ENCODE measurements at places on chromosomes 2 and 18.

DNA sequence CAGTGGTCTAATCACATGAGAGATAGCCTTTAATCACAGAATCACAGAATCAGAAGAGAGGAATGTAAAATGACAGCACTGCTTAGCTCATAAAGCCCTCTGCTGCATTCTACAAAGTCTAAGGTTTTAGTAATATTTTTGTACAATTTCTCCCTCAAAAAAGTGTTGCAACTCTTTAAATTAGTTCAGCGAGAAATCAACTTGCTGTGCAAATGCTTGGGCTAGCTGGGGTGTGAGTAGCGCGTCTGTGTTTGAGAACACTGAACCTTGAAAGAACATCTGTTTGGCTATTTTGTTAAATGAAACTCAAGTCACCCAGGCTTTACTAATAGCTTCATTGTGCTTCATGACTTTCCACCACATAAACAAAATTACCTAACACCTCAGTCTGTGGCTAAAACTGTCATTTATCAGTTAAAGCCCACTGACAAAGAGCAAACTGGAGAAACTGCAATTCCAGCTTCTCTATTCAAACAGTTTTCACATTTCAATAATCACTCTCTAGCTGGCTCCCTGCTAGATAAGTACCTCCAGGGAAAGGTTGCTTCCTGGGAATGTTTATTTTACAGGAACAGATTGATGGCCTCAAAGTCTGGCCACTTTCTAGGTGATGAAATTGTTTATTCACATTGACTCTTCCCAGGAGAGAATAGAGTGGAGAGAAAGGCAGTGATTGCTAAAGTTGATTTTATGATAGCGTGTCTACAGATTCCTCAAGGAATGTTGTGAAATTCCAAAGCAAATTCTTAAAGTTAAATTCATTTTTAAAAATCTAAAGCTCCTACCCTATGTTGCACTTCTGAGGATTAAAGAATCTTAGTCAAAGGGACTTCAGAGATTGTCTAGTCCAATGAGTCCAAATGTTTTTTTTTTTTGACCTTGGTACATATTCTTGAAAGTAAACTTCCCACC is 36.0 kb upstream of the STAT1 start:
- no peak for DNase-seq

- peak; percentile 43 for DNase-seq
Observed at GRCh38 chr18:24075767-24076597, 61.4 kb downstream of the TTC39C start.

- DNase-seq, result no peak
Observed at GRCh38 chr2:240635998-240636547, 10.8 kb downstream of the GPR35 start.

- DNase-seq, result no peak
Observed at GRCh38 chr18:33495278-33495677, 54.8 kb upstream of the CCDC178 start.

DNA sequence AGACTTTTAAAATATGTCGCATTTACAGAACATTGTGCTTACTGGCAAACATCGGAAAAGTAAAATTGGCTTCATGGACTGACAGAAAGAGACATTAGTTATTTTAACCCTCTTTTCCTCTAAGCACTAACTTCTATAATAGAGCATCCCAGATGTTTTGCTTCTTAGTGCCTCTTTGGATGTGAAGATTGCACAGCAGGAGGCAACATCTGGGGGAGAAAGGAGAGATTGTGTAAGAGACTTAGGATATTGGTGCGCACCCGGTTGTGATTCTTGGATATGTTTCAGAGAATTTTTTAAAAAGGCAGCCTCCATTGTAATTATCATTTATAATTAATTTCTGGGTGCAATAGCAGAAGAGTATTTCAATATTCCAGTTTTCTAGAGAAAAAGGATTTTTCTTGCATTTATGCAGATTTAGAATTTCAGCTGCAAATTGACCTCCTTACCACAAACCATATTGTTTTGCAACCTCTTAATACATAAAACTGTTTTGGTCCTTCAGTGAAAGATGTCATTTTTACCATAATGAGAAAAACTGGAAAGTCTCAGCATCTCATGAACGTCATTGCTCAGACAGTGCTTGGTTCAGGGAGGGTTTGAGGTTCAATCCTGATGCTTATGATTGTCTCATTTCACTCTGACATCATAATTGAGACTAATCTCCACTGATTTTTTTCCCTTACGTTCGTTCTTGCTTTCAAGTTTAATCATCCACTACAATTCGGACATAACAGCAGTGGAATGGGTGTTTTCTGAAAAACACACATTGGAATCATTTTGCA is 404.3 kb downstream of the ZNF521 start:
- DNase-seq, result no peak

DNA sequence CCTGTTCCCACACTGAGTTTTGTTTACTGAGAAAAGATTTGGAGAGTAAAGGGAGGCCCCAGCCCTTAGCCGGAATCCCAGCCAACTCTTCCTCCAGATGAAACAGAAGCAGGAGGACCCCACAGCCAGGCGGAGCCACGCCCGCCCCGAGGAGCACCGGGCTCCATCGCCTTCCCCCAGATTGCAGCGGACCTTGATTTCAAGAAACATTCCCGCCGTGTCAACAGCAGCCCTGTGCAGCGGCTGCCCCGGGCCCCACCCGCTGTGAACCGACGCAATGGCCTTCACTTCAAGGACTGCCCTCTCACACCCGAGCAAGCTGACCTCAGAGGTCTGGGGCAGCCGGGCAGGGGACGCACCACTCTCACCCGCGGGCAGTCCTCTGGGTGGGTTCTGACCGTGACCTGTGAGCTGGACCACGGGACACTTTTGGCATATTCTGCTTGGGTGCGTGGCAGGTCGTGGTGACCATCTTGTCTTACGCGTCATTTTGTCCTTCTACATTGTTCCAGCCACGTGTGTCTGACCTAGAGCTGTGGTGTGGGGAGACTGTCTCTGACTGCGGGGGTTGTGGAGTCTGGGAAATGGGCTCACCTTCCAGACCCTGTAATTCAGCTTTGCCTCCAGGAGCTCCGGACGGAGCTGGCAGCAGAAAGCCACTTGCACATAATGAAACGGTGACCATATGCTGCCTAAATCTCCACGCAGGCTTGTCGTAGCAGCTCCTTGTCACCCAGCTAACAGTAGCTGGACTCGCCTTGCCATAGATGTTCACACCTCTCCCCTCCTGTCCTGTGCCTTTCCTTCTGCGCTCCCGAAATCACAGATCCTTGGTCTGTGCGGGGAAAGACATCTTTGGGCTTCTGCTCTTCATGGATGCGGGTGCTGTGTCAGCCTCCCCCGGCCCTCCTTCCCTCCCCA is 32.0 kb upstream of the INHBB start:
- DNase-seq, result no peak

GRCh38 chr2:240051697-240052096 is 1.6 kb downstream of the OR6B3 start:
- DNase-seq, result no peak

- no peak for DNase-seq
Observed at GRCh38 chr2:23375448-23375847, 9.5 kb upstream of the KLHL29 start.

- no peak for DNase-seq
Observed at GRCh38 chr2:82781176-82781915, 1677.7 kb downstream of the SUCLG1 start.

- DNase-seq, result no peak
Observed at GRCh38 chr18:67581178-67581577, 64.7 kb upstream of the DSEL start.

DNA sequence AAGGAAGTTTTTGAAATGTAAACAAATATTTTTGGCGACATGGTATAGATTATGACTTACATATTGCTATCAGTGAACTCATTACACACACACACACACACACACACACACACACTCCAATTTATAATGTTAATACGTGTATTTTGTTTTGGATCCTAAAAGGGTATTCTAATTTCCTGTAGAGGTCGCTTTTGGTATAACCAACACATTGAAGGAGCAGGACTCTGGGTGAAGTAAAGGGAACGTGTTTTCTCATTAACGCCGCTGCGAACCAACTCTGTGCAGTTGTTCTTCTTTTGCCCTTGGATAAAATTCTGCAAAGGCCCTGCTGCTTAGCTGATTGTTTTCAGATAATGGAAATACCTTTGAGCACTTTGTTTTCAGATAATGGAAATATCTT is 190.4 kb downstream of the PMAIP1 start:
- DNase-seq, result no peak

GRCh38 chr2:30862054-30862651 is 54.9 kb upstream of the CAPN13 start:
- DNase-seq, result peak; percentile 3

- no peak for DNase-seq
Observed at GRCh38 chr2:175187378-175187777, 5.9 kb upstream of the ATP5MC3 start.

DNA sequence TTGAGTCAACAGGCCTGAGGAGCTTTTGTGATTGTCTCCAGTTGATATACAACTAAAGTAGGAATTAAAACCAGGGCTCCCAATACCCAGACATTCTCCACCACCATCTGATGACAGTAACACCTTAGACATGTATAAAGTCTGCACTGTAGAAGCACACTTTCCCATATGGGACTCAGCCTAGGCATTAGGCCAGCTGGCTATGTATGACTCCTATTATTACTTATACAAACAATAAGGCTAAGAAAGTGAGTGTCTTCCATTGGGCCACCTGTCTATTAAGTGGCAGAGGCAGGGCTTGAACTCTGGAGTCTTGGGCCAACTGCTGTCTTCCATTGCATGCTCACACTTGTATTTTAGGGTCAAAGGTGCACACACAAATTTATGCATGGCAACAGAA is 32.1 kb upstream of the COLEC12 start:
- DNase-seq, result no peak

GRCh38 chr2:190410166-190410565 is 2.0 kb downstream of the MFSD6 start:
- no peak for DNase-seq

DNA sequence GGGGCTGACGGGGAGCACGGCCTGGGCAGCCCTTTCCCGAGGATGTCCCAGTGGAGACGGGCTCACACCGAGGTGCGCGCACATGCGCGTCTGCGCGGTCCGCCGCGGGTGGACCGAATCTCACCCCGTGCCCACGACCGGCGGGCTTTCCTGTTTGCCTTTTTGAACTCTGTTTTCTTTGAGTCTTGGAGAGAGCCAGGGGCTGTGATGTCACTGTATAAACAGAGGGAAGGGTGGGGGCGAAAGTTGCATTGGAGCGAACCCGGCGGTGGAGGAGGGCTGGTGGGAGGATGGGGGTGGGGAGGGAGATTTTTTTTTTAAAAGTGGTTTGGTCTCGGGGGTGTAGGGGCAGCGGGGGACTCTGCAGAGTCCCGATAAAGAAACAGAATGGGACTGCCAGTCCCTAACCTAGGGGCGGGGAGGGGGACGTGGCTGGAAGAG is 141.2 kb upstream of the CTAGE1 start:
- DNase-seq, result no peak

DNA sequence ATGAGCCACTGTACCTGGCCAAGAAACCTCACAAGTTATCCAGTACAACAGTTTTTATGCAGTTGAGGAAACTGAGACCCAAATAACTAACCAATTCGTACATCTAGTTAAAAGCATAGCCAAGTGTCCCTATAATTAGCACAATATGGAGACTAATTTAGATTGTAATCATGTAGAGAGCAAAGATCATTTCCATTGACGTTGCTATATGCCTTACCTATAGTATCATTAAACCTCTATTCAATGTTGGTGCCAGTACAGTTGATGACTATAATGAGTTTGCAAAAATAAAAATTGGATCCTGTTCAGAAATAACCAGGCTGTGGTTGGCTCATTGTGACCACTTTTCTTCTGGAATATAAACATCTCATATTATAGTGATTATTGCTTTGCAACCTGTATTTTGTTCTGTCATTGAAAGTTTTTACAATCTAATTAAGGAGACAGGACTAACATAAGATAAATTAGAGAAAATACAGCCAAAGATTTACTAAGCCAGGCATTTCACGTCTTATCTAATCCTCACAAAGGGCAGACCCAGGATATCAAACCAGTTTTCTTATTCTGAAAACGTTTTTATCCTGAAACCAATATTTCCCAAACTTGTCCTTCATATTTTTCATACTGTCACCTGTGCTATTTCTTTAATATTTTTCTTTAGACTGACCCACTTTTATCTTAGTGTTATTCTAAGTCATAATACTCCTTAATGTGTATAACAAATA is 130.0 kb upstream of the STON1 start:
- no peak for DNase-seq

- no peak for DNase-seq
Observed at GRCh38 chr2:100256849-100257248, 65.5 kb downstream of the LONRF2 start.

- no peak for DNase-seq
Observed at GRCh38 chr18:70931942-70932814, 643.3 kb downstream of the SOCS6 start.

DNA sequence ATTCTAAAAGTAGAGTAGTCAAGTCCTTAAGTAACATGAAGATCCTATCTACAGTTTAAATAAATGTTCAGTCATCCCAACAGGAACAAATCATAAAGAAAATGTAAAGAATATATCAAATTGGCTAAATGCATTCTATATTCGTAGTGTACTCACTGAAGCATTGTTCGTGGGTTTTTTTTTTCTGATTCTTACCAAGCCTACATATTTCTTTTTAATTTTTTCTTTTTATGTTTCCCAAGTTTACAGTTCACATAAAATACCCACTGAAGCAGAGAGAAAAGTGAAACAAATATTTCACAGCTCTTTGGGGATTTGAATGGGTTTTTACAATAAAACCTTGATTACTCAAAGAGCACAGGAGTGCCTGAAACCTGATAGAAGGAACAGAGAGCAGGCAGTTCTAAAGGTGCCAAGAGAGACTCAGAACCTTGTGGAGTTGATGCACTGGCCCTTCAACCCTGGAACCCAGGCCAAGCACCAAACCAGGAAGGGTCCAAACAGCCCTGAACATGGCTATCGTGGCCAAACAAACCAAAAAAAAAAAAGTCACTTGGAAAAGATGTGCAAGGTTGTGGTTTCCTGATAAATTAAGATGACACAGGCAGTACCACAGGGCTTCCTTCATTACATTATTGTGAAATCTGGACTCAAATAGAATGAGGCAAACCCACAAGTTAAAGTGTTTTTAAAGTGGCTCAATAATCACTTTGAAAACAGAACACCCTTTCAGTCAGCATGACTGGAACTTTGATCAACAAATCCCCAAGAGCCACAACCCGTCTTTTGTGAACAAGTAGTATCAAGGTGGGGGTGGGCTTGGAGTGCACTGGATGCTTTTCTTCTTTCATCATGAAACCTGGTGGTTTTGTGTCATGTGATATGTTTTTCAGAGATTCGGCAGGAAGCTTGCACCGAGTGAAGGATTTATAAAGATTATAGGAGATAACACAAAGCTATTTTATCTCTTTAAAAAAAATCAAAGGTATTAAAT is 245.0 kb upstream of the FN1 start:
- DNase-seq, result no peak

DNA sequence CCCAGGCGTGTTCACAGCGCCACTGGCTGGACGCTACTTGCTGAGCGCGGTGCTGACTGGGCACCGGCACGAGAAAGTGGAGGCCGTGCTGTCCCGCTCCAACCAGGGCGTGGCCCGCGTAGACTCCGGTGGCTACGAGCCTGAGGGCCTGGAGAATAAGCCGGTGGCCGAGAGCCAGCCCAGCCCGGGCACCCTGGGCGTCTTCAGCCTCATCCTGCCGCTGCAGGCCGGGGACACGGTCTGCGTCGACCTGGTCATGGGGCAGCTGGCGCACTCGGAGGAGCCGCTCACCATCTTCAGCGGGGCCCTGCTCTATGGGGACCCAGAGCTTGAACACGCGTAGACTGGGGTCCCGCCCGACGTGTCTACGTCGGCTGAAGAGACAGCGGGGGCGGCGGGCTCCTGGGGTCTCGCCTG is 891 bp upstream of the KHK start:
- peak; percentile 13 for DNase-seq

GRCh38 chr2:122063716-122064115 is 308.3 kb downstream of the TSN start:
- no peak for DNase-seq
